ENCODE measurements at places on chromosomes 5 and 9. TPM values are rescaled to one million over a fixed set of nuclear protein-coding genes. Genes with fewer than 3 reads are reported as not detected.

IRX4 gene
- 0.20 TPM for total RNA-seq

FGF18 gene
- 26.3 TPM for total RNA-seq

HDAC3 gene
- total RNA-seq, result 81.8 TPM

PNPLA7 gene
- 6.7 TPM for total RNA-seq

TSSK1B gene
- 0.54 TPM for total RNA-seq

MRPS27 gene
- 30.1 TPM for total RNA-seq

SHISAL2B gene
- not detected for total RNA-seq

ZNF483 gene
- total RNA-seq, result 6.5 TPM

ENC1 gene
- 302 TPM for total RNA-seq

DNA sequence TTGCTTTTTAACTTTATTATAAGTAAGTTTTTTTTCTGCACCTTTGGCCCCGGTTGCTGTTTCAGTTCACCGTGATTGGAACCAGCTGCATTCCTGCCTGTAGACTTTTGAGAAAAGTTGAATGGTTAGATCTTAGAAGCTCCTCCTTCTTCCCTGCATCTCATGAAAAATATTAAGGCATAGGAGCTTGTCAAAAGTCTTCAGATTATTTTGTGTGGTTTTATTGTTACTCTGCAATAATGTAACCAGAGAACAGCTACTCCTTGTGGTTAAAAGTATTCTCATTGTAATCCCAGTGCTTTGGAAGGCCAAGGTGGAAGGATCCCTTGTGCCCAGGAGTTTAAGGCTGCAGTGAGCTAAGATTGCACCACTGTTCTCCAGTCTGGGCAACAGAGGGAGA lies 3.3 kb upstream of the SLC2A8 start:
- DNase-seq, result no peak

DNA sequence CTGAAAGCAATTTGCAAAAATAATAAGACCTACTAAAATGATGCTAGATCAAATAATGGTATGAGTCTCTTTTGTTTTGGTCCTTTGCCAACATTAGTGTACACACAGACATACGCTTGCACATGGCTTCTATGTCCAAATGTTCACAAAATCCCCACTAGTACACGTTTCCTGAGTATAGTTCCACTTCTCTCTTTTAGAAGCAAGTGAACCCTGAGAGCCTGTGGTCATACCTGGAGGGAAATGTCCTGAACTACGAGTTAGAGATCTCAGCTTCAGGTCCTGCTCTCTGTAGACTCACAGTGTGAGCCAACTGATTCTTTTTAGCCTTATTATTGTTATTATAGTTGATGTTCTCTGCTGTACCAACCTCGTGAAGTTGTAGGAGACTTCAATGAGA lies 47.3 kb upstream of the ACTBL2 start:
- DNase-seq, result no peak

- no peak for DNase-seq
Measured at GRCh38 chr9:746661-747434, 94.6 kb upstream of the DMRT1 start.

DNA sequence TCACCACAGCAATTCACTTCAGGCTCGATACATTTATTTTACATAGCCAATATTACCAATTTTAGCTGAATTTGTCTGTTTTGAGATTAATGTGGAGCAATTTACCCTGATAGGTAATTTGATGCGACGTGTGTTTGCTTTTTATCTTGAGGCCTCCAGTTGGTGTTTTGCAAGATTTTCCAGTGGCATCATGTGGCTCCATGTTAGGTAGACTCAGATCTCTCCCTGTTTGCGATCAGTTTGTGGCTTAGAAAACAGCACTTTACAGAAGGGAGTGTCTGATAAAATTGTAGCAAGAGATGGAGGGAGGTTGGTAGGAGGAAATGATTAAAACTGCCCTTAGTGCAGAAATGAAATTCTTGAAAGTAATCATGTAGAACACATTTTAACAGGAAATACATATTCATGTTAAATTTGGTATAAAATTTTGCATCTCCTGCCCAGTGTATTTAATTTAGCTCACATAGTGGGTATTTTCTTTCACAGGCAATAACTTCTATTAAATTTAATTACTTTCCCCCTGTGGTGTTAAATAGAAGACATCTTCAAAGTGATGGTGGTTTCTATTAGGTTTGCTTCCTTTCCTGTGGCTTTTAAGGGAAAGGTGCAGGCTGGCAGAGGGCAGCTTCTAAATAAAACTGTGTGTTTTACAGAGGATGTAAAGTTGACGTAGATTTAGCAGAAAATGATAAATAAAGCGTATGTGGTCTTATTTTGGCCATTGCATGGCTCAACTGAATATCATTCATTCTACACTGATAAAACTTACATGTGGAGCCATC lies 135.8 kb downstream of the KDM4C start:
- no peak for DNase-seq

DNA sequence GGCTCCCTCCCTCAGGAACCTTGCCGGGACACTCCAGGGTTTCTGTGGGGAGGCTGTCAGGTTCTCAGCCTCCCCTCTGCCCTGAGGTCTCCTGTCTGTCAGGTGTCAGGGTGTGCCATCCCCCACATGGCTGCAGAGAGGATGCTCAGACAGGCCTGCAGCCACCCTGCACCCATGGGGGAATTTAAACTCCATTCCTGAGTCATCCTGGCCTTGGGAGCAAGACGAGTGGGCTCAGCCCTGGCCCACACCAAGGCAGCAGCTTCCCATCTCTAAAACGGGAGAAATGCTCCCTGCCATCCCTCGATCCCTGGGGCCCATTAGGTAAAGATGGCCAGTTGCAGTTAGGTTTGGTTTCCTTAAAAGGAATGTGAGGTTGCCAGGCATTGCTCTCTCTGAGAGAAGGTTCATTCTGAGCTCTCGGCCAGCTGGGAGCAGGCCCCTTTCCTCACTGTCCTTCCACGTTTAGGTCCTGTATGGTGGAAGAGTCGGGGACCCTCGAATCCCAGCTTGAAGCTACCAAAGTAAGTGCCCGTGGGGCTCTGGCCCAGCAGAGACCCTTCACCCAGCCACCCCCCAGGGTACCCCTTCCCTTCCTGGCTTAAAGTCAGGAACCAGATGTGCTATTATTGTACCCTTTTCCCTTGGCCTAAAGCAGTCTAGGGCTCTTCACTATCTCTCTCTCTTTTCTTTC lies 26.6 kb downstream of the DYNC2I2 start:
- no peak for DNase-seq

GRCh38 chr9:28984016-28984415 lies 1410.7 kb upstream of the C9orf72 start:
- DNase-seq, result no peak

DNA sequence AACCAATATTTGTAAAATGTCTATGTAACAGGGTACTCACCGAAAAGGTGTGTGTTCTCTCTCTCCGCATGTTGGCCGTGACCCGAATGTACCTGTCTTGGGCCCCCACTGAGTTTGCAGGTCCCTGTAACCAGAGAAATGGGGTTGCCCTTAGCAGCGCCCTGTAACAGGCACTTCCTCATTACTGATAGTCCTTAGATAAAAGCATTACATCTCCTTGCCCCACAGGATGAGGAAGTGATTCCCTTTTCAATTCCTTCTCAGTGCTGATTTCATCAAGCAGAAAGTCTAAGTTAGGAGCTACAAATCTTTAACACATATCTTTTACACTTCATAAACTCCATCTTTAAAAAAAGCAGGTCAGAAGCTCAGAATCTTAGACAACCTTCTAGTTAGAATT lies 15.2 kb upstream of the HMHB1 start:
- DNase-seq, result no peak

DNA sequence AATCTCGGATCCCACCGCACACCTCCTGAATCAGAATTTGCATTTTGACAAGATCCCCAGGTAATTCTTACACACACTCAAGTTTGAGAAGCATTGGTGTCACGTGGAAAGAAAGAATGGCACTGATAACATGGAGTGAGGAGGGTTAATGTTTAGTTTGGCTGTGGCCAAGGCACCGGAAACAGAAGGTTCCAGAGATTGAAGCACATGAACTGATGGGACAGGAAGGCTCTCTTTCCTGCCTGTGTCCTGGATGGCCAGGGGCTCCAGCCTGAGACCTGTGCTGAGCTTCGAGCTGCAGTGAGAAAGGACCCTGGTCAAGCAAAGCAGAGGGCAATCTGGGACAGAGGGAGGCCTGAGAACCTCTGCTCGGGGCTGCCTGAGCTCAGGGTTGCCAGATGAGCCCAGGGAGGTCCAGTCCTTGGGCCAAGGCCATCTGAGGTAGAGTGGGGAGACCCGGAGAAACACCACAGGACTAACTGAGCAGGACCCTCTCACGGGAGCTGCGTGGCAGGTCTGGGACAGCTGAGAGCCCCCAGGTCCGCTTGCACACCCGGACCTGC lies 27.3 kb downstream of the AFAP1L1 start:
- no peak for DNase-seq

DNA sequence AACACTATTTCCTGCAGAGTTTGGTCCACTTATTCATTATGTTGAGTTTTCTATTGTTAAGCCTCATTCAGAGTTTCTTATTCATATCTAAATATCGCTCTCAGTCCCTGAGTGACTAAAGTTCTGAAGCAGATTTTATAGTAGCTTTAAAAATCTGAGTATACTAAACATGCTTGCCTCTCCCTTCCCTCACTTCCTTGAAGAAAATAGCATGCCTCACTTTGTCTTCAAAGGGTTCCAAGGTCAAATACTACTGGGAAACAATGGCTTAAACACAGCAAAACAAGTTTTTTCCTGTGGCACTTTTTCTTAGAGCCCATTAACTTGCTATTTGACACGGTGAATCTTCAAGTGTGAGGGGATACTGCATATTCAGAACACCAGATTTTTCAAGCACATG lies 41.1 kb upstream of the DAB2 start:
- no peak for DNase-seq

- no peak for DNase-seq
Measured at GRCh38 chr5:36417221-36417620, 115.5 kb upstream of the RANBP3L start.

DNA sequence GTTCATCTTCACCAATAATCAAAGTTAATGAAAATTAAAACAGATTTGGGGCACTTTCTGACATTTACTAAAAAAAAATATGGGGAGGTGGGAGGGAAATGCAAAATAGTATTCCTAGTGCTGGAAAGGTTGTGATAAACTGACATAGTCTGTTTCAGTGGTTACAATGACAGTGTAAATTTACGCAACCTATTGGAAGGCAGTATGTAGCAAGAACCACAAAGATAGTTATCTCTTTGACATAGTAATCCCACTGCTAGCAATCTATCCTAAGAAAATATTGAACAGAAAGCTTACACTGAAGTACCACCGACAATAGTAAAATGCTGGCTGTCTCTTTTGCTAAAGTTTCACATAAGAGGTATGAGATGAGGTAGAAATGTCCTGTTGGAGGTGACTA lies 15.1 kb upstream of the EPB41L4B start:
- no peak for DNase-seq

GRCh38 chr9:135773530-135774238 lies 71.7 kb downstream of the KCNT1 start:
- DNase-seq, result no peak

Data from glutamatergic neuron (in vitro differentiated cells).